Left hindlimb (tissue), 1 donor: ENCODE measurements at places on chromosomes 6 and 20.

DNA sequence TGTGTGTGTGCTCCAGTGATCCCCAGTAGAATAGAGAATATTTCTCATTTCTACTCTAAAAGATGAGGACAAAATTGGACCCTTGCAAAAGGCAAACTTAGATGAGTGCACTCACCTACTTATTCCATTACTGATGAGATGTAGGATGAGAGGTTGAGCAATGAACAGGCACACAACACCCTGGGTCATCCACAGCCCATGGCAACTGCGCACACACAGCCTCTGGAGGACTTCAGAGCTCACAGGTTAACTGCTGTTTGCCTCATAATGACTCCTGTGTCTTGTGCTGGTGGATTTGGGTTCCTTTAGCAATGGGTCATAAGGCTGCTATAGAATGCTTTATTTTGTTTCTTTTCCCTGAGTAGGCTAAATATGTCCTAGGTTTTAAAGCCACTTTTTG lies 103.6 kb upstream of the TNFAIP3 start:
- DNase-seq: no peak

- no peak for DNase-seq
Measured at GRCh38 chr6:110355727-110356126, 2.4 kb downstream of the METTL24 start.

GRCh38 chr6:7471171-7471570 lies 70.3 kb upstream of the DSP start:
- no peak for DNase-seq

- no peak for DNase-seq
Measured at GRCh38 chr20:52837378-52837777, 134.8 kb upstream of the TSHZ2 start.

- no peak for DNase-seq
Measured at GRCh38 chr6:159125951-159126352, 43.2 kb upstream of the FNDC1 start.

GRCh38 chr6:85865420-85866369 lies 223.0 kb upstream of the SYNCRIP start:
- no peak for DNase-seq

DNA sequence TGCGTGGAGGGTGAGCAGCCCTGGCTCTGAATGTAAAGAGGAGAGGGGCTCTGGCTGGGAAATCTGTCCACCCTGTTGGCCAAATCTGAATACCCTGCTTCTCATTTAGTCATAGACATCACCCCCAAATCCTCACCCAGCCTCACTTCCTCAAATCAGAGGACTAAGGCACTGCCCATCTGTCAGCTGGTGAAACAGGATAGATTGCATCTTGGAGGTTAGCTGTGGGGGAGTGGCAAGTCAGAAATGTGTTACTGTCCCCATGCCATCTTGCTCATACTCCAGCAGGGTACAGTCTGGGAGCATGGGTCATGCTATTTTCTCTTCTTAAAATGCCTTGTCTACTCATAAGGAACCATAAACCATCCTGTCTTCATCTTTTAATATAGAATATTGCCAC lies 9.5 kb upstream of the DTNBP1 start:
- DNase-seq: no peak

GRCh38 chr6:41066867-41067304 lies 5.3 kb downstream of the OARD1 start:
- peak; percentile 56 for DNase-seq

DNA sequence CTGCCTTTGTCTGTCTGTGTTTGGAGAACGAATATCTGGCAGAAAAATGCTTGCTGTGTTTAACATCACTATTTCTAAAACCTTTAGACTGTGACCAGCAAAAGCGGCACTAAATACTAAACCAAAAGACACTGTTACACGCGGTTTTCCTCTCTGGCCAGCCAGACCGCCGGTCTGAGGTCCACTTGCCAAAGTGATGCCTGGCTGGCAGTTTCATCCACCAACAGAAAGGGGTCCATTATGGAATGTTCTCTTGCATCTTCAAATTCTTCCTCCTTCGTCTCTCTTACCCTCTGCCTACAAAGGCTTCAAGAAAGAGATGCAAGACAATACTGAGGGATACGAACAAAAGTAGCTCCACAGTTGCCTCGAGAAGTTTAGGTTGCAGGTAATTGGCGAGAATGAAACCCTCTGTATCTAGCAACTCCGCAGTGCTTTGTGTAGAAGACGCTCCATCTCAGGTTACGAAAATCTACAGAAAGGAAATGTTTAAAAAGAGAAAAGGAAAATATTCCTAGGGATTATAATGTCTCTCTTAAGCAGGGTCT lies 176.6 kb downstream of the TRIM27 start:
- DNase-seq: no peak

- no peak for DNase-seq
Measured at GRCh38 chr20:33348136-33348937, 53.0 kb downstream of the CDK5RAP1 start.

DNA sequence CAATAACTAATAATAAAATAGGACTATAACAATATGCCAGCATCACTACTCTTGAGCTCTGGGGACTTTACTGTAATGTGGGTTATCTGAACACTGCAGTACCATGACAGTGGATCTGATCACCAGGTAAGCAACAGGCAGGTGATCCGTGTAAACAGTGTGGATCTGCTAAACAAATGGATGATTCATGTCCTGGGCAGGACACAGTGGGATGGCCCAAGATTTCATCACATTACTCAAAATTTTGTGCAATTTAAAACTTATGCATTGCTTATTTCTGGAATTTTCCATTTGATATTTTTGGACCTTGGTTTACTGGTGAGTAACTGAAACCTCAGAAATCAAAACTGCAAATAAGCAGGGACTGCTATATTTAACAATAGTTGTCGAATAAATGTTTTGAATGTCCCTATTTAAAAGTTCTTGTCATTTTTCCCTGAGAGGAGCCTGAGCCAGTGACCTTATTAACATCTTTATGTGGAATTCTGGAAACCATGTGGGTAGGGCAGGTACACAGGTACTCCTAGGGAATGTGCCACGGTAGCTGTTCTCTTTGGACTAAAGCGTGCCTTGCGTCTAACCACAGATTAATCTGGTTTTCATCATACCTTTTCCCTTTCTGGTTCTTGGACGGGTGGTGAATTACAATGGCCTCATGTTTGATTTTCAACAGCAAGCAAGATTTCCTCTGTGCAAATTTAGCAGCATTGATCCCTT lies 214.5 kb upstream of the SASH1 start:
- no peak for DNase-seq

- DNase-seq: no peak
Measured at GRCh38 chr6:14051355-14051754, 66.2 kb upstream of the CD83 start.

DNA sequence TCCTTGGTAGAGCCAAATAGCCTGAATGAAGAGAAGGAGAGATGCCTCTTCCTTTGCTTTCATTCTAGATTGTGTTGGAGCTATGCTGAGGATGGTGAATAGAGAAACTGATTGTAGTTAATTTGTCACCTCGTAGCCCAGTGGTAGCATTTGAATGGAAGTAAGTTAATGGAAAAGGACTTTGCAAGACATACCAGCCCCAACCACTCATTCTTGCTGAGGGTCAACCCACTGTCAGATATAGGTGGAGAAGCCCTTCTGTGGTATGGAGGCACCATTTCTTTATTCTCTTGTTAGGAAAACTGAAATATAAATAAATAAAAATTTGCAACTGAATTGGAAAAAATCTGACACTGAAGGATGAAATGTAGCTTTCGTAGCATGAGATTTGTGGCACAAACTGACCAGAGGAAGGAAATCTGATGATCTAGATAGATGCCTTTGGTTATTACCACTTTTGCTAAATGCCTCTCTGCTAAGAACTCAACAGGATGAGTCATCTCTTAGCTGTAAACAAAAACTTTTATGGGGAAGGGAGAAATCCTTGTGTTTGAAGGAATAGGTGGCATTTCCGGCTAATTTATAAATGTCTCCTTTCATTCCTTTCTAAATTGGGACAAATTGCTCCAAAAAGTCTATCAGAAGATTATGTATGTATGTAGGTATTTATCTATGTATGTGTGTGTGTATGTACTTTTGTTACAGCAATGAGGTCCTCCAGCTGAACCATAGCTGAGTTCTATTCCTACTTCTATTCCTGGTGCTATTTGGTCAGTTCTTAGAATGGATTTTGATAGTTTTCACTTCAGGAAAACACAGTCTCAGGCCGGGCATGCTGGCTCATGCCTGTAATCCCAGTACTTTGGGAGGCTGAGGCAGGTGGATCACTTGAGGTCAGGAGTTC lies 76.5 kb upstream of the SUPT3H start:
- DNase-seq: no peak

- DNase-seq: no peak
Measured at GRCh38 chr6:84019141-84019841, 14.3 kb upstream of the MRAP2 start.

- DNase-seq: no peak
Measured at GRCh38 chr20:13771853-13772453, 12.8 kb downstream of the ESF1 start.
